ENCODE measurements at places on chromosomes 7 and 10. TPM values are rescaled to one million over a fixed set of nuclear protein-coding genes. Genes with fewer than 3 reads are reported as not detected.
A peak's percentile ranks its signal among the peaks of the same experiment; 100 is the strongest.

Gene FLNC
- total RNA-seq = 60.7 TPM

Gene ZNF248
- total RNA-seq = not detected

Gene GNAT3
- not detected for total RNA-seq

Gene C7orf57
- total RNA-seq = 0.43 TPM

Gene GFRA1
- total RNA-seq = 2.9 TPM

Gene KIAA1217
- 20.1 TPM for total RNA-seq

Gene PROSER2
- total RNA-seq = 13.3 TPM

Gene CPED1
- 30.5 TPM for total RNA-seq

Gene RBP4
- total RNA-seq = 494 TPM

- DNase-seq = no peak
Observed at GRCh38 chr7:157402911-157403534, 66.2 kb downstream of the DNAJB6 start.

- DNase-seq = no peak
Observed at GRCh38 chr10:72685264-72685921, 6.5 kb upstream of the MCU start.

DNA sequence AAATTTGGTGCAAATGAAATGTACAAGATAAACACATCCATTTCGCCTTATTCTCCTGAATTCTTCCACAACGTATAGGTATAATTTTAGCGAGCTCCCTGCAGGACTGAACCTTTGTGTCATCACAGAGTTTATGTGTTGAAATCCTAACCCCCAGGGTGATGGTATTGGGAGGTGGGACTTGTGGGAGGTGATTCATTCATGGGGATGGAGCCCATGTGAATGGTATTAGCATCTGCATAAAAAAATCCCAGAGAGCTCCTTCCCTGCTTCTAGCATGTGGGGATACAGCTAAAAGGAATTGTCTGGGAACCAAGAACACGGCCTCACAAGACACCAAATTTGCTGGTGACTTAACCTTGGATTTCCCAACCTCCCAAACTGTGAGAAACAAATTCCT is 741.4 kb upstream of the VSTM2A start:
- DNase-seq = no peak

- peak; percentile 48 for DNase-seq
Observed at GRCh38 chr10:76033457-76034196, 602.2 kb downstream of the LRMDA start.

DNA sequence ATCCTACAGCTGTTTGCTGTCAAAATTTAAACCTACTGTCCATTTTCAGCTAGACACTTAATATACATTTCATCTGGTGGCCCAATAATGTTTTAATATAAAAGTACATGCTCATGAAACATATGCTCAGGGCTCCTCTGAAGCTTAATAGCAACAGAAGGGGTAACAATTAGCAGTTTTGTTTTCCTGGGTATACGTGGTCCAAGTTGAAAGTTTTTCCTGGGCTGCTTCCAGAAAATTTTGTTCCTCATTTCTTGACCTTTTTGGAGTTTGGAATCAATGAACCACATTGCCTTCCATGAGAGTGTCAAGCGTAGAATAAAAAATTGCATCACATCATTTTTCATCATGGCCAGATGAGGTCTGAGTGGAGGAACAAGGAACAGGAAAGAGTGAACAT is 537.3 kb upstream of the MGMT start:
- no peak for DNase-seq

DNA sequence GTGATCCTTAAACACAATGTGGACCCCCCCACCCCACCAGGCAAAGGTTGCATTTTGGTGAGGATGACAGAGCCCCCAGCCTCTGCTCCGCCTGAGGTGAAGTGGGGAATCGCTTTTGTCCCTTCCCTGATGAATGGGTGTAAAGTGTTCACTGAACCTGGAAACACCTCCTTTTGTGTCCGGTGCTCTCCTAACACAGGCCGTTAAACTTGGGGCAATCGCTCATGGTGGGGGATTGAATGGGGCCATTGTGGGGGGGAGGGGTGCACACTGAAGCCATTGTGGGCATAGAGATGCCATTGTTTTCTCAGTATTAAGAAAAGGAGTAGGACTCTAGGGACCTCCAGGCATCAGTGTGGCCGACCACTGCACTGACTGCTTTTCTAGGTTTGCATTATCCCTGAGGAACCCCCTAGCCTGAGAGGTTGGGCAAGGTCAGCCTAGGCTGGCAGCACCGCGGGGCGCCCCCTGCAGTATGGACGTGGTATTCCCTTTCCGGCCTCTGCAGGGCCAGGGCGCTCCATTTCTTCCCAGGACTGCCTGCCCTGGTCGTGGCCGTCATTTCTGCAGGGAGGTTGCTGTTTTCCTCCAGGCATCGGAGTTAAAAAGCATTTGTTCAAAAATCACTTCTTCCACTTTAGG is 158.3 kb downstream of the TCF7L2 start:
- DNase-seq = no peak

GRCh38 chr10:26468291-26468690 is 30.1 kb downstream of the APBB1IP start:
- no peak for DNase-seq

DNA sequence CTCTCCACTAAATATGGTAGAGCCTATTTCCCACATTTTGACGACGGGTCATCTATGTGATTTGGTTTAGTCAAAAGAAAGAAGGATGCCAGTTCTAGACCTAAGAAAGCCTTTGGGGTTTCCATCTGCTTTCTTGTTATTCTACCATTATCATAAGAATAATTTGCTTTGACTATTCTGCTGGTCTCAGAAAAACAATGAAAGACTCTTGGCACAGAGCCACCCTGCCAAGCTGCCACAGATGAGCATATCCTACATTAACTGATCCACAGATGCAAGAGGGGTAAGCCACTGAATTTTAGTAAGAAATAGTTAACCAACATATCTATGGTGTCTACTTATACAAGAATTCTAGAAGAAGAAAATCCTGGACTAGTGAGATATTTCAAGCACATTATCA is 158.6 kb upstream of the MAGI2 start:
- no peak for DNase-seq

DNA sequence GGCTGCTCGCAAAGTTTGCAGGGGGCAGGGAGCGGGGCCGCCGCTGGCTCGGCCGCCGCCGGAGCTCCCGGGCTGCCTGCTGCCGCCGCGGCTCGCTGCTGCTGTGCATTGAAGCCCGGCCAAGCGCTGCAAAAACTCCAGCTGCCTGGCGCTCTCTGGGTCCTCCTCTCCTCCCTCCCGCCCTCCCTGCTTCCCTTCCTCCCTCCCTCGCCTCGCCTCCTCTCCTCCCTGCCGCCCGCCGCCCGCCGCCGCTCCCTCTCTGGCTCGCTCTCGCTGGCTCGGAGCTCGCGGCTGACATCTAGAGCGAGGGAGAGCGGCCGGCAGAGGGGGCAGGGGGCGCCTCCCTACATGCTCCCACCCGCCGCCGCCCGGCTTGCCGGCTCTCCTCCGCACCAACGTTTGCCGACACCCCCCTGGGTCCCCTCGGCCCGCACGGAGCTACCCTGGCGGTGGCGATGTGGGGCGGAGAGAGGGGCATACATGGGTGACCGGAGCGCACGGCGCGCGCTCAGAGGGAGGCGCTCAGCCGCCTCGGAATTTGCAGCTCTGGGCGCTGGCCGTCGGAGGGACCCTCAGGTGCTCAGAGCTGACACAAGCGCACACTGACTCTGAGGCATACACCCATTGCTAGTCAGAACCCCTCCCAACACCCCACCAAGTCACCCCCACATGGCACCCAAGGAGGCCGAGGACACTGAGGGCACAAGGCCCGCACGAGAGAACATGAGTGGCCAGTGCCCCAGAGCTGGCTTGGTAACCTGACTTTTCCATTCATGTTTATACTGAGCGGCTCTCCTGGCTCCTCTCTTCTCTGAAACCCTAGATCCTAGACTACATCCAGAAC is 1.2 kb upstream of the PLXNA4 start:
- peak; percentile 83 for DNase-seq

- no peak for DNase-seq
Observed at GRCh38 chr7:8060241-8060640, 91.6 kb downstream of the GLCCI1 start.

DNA sequence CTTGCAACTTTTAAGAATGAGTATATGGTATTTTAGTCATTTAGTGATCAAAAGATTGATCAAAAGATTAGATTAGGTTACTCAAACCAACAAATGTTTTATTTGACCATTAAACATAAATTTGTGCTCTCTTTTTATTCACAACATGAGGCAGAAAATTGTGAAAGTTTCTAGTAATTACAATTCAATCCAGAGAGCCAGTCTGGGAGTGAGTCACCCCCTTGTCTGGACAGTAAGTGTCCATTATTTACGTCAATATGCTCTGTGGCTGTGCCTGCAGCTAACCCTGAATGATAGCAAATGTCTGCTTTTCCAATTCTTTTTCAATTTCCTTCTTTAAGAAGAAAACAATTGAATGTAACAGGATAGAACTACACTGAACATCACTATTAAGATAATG is 27.9 kb downstream of the GNG11 start:
- DNase-seq = peak; percentile 9

DNA sequence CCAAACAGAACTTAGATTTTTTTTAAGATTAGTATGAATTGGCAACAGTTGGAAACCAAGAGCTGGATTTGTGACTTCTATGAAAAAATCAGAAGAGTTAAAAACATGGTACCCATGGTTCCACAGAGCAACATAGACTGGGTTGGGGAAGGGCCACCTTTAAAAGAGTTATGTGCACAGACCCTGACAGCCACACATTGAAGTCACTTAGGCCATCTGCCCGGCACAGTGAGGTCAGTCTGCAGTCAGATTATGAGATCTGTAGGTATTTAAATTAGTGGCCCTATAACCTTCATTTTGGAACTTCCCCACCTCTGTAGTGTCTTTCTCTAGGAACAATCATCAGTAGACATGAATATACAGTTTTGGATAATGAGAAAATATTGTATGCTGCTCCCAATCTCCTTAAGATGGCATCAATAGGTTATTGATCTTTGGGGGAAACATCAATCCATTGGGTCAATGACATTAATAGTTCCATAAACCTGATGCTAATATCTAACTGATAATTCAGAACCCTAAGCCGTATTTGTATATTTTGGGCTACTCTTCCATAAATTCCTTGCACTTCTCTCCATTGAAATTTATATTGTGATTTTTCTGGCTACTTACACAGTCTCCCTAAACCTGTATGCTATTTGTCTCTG is 7.0 kb downstream of the ANKRD1 start:
- no peak for DNase-seq

DNA sequence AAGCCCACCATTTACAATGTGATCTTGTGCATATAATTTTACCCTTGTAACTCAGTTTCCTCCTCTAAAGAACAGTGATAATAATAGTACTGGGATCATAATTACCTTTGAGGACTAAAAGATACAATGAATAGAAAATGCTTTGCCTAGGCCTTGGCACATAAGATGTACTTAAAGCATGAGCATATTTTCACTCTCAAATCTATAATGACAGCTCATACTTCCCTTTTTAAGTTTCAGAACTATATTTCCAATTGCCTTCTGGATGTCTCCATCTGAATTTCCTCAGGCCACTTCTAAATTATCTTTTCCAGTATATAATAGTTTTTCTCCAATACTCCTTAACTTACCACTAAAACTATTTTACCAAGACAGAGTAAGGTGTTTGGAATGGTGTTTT is 13.3 kb upstream of the ITGB8 start:
- no peak for DNase-seq

DNA sequence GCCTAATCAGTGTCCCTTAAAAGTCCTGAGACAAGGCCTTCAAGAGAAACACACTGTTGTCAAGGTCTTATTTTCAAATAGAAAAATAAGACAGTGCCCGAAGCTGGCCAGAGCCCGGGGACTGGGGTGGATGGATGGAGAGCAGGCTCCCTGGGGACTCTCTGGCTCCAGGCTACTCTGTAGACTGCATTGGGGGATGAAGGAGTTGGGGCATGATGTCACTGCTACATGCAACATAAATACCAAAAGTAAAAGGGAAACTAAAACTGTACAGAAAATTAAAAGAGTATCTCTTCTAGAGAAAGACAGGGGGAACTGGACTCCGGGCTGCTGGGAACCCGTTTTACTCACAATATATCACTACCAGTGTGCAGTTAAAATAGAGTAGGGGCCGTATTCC is 629.8 kb downstream of the KCNMA1 start:
- no peak for DNase-seq

- DNase-seq = no peak
Observed at GRCh38 chr7:74405191-74405898, 48.4 kb upstream of the GTF2IRD1 start.

GRCh38 chr10:20765066-20765465 is 132.0 kb downstream of the NEBL start:
- DNase-seq = no peak

- DNase-seq = no peak
Observed at GRCh38 chr7:114104035-114104434, 185.2 kb upstream of the PPP1R3A start.

GRCh38 chr10:69629897-69630650 is at the start of gene FAM241B:
TSS of gene FAM241B (plus strand) at chr10:69630247. CDS start at chr10:69631744, 1,497 bp downstream.
- peak; percentile 90 for DNase-seq

- DNase-seq = no peak
Observed at GRCh38 chr10:69317175-69317604, 38.9 kb downstream of the HK1 start.

- DNase-seq = no peak
Observed at GRCh38 chr7:114842551-114843065, 79.3 kb upstream of the MDFIC start.

- DNase-seq = no peak
Observed at GRCh38 chr7:150829426-150829825, 22.9 kb upstream of the AOC1 start.

DNA sequence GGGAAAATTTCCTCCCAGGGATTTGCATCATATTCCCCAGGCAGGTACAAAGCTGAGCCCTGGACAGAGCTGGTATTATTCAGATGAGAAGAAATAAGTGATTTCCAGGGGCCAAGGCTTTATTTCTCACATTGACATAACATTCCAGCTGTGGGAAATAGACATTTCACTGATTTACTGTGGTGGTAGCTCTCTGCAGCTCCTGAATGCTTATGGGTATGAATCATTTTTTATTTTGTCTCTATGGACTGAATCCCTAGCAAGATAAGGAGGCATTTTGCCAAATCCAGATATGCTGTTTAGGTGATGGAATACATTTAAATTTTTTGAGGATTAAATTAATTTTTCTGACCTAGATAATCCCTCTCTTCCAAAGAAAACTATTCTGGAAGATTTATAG is 97.9 kb downstream of the MTPN start:
- DNase-seq = no peak

DNA sequence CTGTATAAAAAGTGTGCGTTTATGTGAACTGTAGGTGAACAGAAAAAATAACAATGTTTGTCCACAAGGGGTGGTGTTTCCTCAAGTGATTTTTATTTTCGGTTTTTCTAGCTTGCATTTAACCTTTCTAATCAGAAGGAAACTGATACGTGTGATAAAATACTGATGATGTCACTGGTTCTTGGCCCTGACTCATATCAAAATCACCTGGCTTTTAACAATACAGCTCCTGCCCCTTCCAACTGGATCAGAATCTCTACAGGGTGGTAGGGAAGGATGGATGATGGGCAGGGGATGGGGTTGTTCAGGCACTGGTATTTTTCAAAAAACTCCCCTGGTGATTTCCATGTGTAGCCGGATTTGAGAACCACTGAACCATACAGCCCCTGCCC is 10.9 kb downstream of the NPFFR1 start:
- no peak for DNase-seq
